Activated naive CD4-positive, alpha-beta T cell treated with anti-CD3 and anti-CD28 coated beads, Interleukin-2, amount 50 U/mL, for 72 hours (primary cell): ENCODE measurements at places on chromosomes 5 and 9. TPM values are rescaled to one million over a fixed set of nuclear protein-coding genes. Genes with fewer than 3 reads are reported as not detected.

Gene ARHGEF28
- total RNA-seq: 0.05 TPM

Gene RMND5B
- 29.2 TPM for total RNA-seq

Gene TAF1L
- total RNA-seq: not detected

DNA sequence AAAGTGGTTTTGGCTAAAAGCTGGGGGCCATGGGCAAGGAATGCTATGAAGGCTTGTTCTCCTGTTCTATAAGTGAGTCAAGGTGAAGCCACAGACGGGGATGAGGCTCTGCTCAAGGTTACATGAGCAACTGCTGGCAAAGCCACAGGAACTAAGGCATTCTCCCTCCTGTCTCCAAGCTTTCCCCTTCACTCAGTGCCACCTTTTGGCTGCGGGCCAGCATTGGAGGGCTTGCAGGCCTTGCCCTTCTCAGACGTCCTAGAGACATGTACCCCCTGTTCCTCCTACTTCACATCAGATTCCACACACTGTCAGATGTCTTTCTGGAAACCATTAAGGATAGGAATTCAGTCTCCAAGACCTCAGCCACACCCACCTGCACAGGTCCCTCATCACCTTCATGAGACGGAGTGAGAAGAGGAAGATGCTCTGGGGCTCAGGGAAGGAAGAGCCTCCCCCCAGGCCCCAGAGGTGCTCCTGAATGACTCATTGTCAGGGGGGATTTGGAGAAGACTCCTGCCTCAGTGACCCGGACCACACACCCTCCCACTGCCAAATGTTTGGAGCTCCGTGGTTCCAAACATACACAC lies 20.5 kb upstream of the MEIKIN start:
- DNase-seq: no peak

DNA sequence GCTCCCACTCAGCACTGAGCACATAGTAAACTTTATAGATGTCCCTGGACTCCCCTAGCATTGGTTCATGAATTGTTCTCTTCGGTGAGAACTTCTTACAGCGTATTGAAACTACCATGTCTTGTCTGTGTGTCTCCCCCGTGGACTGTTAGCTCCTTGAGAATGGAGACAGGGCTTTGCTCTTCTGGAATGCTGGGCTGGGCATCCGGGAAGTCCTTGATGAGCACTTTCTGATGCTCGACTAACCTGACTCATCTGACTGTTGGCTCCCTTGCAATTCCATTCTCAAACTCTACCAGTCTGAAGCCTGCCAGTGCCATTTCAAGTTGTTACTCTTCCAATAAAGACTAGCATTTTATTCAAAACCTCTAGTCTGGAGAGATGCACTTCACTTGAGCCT lies 15.0 kb upstream of the PFDN1 start:
- no peak for DNase-seq

GRCh38 chr9:76761448-76761847 lies 2.8 kb upstream of the PCA3 start:
- no peak for DNase-seq

GRCh38 chr9:134830126-134830525 lies 50.5 kb upstream of the FCN2 start:
- no peak for DNase-seq

DNA sequence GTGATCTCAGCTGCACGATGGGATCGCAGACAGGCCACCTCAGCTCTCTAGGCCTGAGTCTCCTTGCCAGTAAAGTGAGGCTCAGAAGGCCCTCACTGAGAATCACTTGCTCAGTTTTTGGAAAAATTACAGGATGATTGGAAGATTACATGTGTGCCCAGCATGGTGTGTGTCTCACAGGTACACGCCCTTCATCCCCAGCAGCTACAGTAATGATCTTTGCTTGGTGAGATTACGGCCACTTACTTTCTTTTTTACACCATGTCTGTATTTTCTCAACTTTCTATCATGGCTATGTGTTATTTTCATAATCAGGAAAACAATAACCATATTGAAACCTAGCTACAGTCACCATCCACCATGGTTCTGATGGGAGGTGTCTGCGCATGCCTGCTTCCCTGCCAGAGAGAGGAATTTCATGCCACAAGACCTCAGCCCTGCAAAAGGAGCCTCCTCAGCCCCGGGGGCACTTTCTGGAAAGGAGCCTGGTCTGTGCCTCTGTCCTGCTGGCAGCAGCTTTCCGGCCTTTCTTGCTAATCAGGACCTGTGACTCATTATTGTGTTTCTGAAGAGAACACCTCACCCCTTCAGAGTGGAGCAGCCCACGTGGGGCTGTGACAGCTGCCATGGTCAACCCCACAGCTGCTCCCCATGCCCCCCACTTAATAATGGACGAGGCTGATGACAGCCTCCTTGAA lies 64.2 kb upstream of the OLFM1 start:
- DNase-seq: no peak

DNA sequence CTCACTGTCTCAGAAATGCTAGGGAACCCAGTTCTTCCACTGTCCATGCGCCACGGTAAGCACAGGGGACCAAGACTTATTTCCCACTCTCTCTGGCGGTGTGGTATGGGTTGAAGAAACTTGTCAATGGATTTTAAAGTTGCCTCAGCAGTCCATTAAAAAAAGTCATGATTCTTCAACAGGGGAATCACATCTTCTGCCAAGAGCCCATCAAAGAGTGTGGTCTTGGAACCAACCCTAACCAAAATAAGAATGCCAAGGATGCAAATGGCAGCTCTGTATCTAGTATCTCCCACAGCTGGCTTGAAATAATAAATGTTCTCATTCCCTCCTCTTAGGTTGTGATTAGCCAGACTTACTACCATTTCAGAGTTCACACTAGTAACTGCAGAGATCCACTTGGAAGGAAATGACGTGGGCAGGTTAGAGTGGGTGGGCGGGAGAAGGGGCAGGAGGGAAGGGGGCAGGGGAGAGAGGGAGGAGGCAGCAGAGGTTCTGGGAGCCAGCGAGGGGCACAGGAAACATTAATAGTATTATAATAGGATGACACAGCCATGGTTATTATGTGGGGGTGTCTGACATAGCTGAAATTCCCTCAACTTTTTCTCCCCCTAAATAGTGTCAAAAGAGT lies 17.6 kb downstream of the PTCH1 start:
- DNase-seq: no peak

DNA sequence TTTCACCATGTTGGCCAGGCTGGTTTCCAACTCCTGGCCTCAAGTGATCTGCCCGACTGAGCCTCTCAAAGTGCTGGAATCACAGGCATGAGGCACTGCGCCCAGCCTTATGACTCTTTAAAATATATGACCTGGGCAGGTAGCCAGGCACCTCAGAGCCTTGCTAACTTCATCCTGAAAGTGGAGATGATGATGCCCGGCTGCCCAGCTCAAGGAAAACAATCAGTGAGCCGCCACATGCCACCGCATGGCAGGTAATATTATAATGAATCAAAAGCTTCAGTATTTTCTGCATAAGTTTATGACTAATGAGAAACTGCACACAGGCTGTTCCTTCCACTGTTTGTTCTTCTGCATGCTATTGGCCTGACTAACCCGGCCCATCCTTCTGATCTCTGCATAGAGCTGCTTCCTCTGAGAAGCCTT lies 30.4 kb upstream of the DMRT1 start:
- DNase-seq: no peak

DNA sequence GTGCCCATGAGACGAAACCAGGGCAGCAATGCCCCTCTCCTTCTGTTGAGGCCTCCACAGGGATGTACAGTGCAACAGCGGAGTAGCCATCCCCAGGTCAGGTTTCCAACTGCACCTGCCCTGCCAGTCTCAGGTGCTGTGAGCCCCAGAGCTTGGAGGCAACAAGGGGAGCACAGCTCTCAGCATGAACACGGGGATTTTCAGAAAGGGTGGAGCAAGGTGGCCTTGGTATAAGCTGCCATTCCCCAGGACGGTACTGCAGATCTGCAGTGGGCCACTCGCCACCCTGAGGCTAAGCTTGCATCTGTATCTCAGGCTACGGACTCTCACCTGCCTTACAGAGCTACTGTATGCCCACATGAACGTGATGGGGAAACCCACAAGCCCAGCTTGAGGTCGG lies 103.6 kb downstream of the GABBR2 start:
- no peak for DNase-seq

DNA sequence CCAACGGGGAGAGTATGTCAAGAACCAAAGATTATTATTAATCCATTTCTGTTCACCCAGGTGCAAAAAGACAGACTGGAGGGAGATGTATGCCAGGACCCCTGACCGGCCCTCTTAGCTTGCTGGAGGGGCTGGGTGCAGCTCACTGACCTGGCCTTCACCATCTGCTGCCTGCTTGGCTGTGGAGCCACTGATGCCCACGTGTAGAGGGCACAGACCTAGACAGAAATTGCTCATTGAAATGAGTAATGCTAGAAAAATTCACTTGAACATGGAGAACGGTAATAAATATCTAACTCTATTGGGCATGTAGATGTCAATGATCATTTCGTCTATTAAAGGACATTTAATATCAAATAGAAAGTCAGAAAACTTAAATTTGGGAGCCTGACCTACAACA lies 58.8 kb upstream of the ERCC6L2 start:
- no peak for DNase-seq

GRCh38 chr5:155080721-155081120 lies 67.2 kb downstream of the KIF4B start:
- no peak for DNase-seq

GRCh38 chr5:13926731-13927130 lies 17.8 kb downstream of the DNAH5 start:
- DNase-seq: no peak

GRCh38 chr9:116985596-116985995 lies 298.5 kb downstream of the TRIM32 start:
- no peak for DNase-seq
